ENCODE measurements at places on chromosomes 12 and 14. TPM values are rescaled to one million over a fixed set of nuclear protein-coding genes. Genes with fewer than 3 reads are reported as not detected.

ARHGAP5 gene
- total RNA-seq, result 37.8 TPM

KLRD1 gene
- total RNA-seq, result 17.7 TPM

OVCH1 gene
- not detected for total RNA-seq

PIWIL1 gene
- not detected for total RNA-seq

MGST1 gene
- total RNA-seq, result 1.8 TPM

CACNA2D4 gene
- 3.4 TPM for total RNA-seq

MAP1LC3B2 gene
- total RNA-seq, result 1.5 TPM

ASB2 gene
- total RNA-seq, result 9.8 TPM

PLBD1 gene
- 0.43 TPM for total RNA-seq

NAV3 gene
- total RNA-seq, result 0.29 TPM

CFAP54 gene
- total RNA-seq, result 0.32 TPM

DYNLL1 gene
- 248 TPM for total RNA-seq

TAS2R46 gene
- total RNA-seq, result 0.82 TPM

ATXN7L3B gene
- 20.0 TPM for total RNA-seq

PTPRR gene
- total RNA-seq, result not detected

Measured in activated T-cell treated with anti-CD3 and anti-CD28 coated beads, Interleukin-2, amount 50 U/mL, for 4 hours (primary cell).